RKO (cell line): ENCODE measurements at places on chromosomes 11 and 22.

DNA sequence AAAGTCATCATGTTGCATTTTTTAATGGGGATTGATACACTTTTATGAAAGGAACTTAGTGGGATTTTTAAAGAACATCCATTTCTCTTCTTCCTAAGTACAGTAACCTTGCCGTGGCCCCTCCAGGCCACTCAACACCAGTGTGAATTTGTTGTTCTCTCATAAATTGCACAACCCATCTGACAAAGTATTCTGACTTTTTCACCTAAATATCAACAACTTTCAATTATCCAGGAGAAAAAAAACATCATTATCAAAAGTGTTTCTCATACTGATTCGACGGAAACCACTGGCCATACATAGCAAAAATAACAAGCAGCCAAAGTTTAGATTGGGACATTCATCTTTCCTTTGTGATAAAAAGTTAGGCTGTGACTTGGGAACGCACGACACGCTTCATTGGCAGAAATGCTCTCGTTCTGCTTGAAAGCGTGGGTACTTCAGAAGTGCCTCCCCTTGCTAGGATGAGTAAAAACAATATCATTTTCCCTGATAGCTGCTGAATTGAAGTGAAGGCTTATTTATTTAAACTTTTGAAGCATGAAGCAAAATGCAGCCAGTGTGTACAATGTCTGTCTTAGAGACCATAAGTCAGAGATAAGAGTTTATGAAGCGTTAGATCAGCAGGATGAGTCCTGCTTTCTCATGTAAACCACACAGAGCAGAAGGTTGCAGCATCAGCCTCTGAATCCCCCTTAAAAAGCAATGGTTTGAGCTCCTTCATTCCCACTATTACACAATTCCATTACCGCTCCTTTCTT, 20.6 kb upstream of the EIF3M start:
- DNase-seq: no peak

DNA sequence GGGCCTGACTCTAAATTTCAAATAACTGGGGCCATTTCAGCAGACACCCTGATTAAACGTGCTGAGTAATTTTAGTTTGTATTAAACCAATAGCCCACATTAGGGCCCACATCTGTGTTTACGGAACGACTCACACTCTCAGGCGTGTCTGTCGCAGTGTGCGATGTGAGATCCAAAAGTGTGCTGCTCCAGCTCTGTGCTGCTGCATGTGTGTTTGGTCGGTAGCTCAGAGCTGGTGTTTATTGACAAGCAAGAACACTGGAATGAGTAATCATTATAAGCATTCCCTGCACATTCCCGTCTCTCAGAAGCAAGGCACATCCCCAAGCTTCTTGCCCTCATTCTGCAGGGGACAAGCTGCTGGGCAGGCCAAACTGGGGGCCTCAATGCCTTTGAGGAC, 7.8 kb downstream of the OPCML start:
- DNase-seq: no peak

DNA sequence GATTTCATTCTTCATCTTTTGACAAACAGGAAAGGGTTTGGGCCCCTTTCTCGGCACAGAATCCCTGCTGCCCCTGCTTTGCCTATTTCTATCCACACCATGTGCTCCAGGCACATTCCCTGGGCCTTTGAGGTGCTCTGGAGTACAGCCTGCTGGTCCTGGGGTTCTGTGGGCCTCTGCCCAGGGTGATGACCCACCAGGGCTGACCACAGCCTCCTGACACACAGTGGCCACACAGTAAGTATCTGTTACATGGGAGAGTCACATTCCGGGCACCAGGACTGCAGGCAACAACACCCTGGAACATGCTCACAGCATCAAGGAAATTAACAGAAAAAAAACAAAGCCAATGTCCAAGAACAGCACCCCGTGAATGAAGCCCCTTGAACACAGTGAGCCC, 39.1 kb downstream of the SCUBE2 start:
- DNase-seq: no peak

GRCh38 chr11:112410325-112410724, 149.7 kb upstream of the PLET1 start:
- no peak for DNase-seq

GRCh38 chr11:326842-327580, 6.4 kb upstream of the IFITM3 start:
- peak; percentile 29 for DNase-seq

- DNase-seq: no peak
These were observed 544.4 kb downstream of the MIAT start for GRCh38 chr22:27201741-27202140.

GRCh38 chr11:12554122-12554521, 120.1 kb upstream of the TEAD1 start:
- DNase-seq: no peak

DNA sequence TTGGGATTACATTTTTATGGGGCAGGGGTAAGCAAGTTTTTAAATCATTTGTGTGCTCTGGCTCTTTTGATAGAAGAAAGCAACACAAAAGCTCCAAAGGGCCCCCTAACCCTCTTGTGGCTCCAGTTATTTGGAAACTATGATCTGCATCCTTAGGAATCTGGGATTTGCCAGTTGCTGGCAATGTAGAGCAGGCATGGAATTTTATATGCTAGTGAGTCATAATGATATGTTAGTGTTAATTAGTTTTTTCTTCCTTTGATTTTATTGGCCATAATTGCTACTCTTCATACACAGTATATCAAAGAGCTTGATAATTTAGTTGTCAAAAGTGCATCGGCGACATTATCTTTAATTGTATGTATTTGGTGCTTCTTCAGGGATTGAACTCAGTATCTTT, 10.1 kb downstream of the RAG1 start:
- DNase-seq: no peak

GRCh38 chr11:37230865-37231264, 632.8 kb upstream of the RAG2 start:
- peak; percentile 11 for DNase-seq

DNA sequence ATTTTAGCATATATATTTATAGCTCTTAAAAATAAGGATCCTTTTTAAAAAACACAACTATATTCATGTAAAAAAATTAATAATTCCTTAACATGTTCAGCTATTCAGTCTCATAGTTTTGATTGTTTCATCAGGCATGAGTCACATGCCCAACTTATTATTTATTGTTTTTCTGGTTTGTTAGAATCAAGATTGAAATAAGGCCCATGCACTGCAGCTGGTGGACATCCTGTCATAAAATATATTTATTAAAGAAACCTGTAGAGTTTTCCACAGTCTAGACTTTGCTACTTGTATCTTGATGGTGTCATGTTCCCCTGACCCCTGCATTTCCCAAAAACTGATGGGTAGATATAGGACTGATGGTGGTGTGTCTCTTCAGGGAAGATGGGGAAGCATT, 77.4 kb downstream of the PARVA start:
- no peak for DNase-seq

- DNase-seq: no peak
These were observed 38.8 kb downstream of the STIM1 start for GRCh38 chr11:3894128-3894731.

- no peak for DNase-seq
These were observed 58.6 kb downstream of the LRRC4C start for GRCh38 chr11:41400819-41401382.

GRCh38 chr11:103483996-103484395, 374.8 kb downstream of the DYNC2H1 start:
- no peak for DNase-seq
